Midbrain (tissue), 1 donor: ENCODE measurements at places on chromosomes 5 and 9.

GRCh38 chr5:58002323-58002722, 457.6 kb downstream of the PLK2 start:
- no peak for DNase-seq

DNA sequence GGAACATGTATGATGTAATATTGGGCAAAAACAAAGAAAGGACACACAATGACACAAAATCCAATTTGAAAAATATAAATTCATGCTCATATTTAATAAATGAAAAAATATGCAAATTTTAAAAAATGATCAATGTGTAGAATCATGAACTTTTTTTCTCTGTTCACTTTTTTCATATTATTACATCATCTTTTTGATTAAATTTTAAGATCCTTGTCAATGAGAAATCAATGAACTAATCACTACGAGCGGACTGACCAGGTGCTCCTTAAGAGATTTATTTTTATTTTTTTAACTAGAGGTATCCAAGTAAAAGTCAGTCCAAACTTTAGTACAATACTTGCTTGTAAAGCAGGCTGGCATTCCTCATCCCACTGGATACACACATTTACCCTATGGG, 174.1 kb downstream of the CDK5RAP2 start:
- no peak for DNase-seq

- no peak for DNase-seq
These were observed 38.1 kb downstream of the CMYA5 start for GRCh38 chr5:79727451-79728355.

DNA sequence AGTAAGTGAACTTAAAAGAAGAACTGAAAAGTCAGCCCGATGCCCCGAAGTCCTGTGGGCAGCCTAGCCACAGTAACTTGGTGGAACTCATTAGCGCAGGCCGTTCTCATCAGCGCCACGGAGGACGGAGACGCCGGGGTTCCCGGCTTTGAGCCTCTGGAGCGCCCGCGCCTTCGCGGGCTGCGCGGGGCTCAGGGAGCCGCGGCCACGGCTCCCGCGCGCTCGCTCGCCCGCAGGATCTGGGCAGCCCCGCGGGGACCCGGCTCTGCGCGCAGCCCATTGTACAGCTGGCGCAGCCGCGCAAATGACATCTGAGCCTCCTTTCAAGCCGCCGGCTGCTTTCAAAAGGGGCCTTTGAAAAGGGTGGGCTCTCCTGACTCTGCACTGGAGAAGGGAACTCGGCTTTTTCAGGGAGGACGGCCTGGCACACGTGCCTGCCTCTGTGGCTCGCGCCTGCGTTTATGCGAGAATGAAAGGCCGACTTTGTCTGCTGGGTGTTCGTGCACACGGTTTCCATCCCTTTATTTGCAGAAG, 40.7 kb downstream of the TLR4 start:
- DNase-seq = peak; percentile 67

- DNase-seq = peak; percentile 73
These were observed 5.4 kb upstream of the FOXI1 start for GRCh38 chr5:170100066-170100943.

GRCh38 chr9:31253800-31254762, 1130.4 kb upstream of the ACO1 start:
- no peak for DNase-seq
